ENCODE measurements at places on chromosomes 3 and 15. TPM values are rescaled to one million over a fixed set of nuclear protein-coding genes. Genes with fewer than 3 reads are reported as not detected.

The MRPL47 gene
- polyA plus RNA-seq: 12.9 TPM

The HYKK gene
- 0.07 TPM for polyA plus RNA-seq

The ARHGAP31 gene
- 3.5 TPM for polyA plus RNA-seq

GRCh38 chr15:31442699-31443111, 116.1 kb downstream of the KLF13 start:
- DNase-seq: no peak

The MESP2 gene
- polyA plus RNA-seq: 0.19 TPM

DNA sequence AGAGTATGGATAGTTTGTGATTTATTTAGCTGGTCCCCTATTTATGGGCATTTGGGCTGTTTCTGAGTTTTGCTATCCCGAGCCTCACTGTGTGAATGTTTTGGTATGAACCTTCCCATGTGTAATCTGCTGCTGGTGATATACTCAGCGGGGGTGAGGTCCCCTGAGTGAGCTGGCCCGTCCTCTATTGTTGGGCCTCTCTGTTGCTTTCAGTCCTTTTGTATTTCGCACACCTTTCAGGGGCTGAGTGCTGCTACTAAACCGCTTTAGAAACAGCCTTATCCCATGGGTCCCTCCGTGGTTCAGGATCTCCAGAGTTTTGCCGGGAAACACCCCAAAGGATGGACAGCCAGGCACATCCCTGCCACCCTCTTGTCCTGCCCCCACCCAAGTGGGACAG, 94.5 kb downstream of the WNT7A start:
- no peak for DNase-seq

The RBPMS2 gene
- 0.74 TPM for polyA plus RNA-seq

- DNase-seq: no peak
Observed at GRCh38 chr15:47485419-47485818, 231.9 kb upstream of the SEMA6D start.

The TUSC2 gene
- polyA plus RNA-seq: 29.3 TPM

DNA sequence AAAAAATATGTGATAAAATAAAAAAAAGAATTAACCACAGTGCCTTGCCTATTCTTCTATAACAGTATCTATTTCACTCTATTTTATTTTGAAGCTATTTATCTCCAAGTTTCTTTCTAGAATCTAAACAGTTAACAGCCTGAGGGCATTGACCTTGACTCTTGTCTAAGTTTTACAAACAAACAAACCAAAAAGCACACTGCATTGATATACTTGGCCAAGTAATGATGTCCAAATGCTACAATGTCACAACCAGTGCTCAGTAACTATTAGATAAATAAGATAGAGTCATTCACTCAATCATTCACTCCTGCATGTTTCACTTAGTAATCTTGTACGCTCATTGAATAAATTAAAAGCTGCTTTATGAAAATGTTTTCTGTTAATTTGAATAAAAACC, 386.5 kb downstream of the TIGIT start:
- DNase-seq: no peak

The TM4SF1 gene
- not detected for polyA plus RNA-seq

DNA sequence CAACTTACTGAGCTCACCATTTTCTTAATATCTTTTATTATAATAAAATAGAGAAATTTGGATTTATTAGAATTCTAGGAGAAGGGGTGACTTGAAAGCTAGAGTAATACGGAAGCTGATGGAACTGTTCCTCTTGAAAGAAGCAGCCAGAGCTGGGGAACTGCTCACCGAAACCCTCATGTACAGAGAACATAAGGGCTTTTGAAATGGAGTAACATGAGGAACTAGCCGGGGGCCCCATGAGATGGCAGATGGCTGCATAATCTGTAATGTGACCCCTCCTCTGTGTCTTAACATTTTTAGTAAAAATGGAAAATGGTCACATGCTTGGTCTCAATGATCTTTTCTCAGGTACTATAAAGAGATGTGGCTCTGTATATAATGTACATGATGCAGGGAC, 15.7 kb upstream of the DYNC1LI1 start:
- no peak for DNase-seq

- DNase-seq: no peak
Observed at GRCh38 chr3:52623234-52623792, 62.4 kb downstream of the PBRM1 start.

The NEIL1 gene
- polyA plus RNA-seq: 103 TPM

The NEDD4 gene
- 0.36 TPM for polyA plus RNA-seq

The CCDC39 gene
- not detected for polyA plus RNA-seq

GRCh38 chr3:160225176-160226025, at the start of gene C3orf80:
Gene C3orf80, plus strand, starts transcription at chr3:160225422. Its CDS starts 214 bp downstream, at chr3:160225636.
- DNase-seq: peak; percentile 65

- peak; percentile 60 for DNase-seq
Observed at GRCh38 chr15:41465822-41466421, 27.8 kb upstream of the ITPKA start.

The BFSP2 gene
- 0.50 TPM for polyA plus RNA-seq

- no peak for DNase-seq
Observed at GRCh38 chr3:40593351-40593750, 68.6 kb downstream of the ZNF621 start.

DNA sequence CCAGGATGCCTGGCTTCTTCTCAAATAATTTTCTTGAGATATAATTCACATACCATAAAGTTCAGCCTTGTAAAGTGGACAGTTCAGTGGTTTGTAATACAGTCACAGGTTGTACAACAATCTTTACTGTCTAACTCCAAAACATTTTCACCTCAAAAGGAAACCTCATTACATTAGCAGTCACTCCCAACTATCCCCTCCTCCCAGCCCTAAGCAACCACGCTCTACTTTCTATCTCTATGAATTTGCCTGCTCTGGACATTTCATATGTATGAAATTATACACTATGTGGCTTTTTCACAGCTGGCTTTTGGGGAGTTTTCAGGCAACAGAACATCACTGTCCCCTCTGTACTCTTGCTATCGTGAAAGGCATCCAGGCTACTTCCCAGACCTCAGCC, 17.5 kb downstream of the TGM5 start:
- DNase-seq: no peak

- DNase-seq: no peak
Observed at GRCh38 chr3:27275441-27275990, 93.7 kb downstream of the NEK10 start.

The AADACL2 gene
- not detected for polyA plus RNA-seq

DNA sequence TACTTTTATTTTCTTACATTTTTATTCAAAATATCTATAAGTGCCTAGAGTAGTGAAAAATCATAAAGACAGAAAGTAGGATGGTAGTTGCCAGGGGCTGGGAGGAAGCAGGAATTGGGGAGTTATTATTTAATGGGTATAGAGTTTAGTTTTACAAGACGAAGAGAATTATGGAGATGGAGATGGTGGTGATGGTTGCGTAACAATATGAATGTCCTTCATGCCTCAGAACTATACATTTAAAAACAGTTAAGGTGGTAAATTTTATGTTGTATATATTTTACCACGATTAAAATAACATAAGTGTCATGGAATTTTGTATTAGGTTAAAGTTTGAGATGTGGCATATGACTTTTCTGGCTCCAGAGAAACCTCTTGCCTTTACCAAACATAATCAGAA, 171.4 kb downstream of the MYRIP start:
- DNase-seq: no peak

Measured in B cell (primary cell).